ENCODE measurements at places on chromosomes 2 and 18.
A peak's percentile ranks its signal among the peaks of the same experiment; 100 is the strongest.

GRCh38 chr2:136246086-136246669 lies 128.2 kb upstream of the CXCR4 start:
- DNase-seq: no peak

- no peak for DNase-seq
Measured at GRCh38 chr2:54955358-54956110, 94.7 kb downstream of the RTN4 start.

- DNase-seq: peak; percentile 80
Measured at GRCh38 chr2:174699993-174700766, 64.1 kb downstream of the CHRNA1 start.

DNA sequence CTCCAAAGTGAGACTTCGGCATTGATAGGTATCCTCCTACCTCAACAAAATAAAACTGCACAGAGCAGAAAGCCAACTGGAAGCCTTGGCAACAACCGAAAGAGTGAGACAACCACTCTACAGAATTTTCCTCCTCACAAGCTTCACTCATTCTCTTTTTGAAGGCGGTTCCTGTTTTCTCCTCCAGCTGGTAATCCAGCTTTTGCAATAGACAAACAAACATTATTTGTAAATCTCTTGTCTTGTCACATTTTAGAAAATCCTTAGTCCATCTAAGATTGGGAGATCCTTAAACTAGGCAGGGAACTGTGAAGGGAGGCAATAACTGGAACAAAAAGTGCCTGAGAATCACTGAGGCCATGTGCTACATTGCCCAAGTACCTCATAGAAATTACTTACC lies 332.4 kb downstream of the BCL11A start:
- no peak for DNase-seq

DNA sequence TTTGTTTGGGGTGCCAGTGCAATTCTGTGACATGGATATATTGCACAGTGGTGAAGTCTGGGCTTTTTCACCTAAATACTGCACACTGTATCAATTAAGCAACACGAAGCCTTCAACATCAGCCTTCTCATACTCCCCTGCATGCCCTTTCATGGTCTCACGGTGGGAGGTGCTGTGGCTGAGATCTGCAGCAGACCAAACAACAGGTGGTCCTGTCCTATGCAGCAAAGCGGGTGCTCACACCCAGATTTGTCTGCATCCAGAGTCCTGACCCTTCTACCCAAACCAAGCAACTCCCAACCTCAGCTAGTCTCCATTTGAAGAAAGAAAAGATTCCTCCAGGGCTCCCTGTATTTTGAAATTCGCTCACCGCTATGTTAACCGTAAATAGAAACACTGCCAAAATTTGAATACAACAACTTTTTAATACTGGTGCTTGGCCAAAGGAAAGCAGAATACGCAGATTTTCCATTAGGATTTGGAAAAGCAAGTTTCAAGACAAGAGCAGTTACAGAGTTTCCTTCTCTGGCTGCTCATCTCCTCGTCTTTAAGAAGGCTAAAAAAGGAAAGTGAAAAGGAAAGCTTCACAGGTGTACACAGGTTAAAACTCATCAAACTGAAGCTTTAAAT lies 34.9 kb downstream of the FAM168B start:
- no peak for DNase-seq

DNA sequence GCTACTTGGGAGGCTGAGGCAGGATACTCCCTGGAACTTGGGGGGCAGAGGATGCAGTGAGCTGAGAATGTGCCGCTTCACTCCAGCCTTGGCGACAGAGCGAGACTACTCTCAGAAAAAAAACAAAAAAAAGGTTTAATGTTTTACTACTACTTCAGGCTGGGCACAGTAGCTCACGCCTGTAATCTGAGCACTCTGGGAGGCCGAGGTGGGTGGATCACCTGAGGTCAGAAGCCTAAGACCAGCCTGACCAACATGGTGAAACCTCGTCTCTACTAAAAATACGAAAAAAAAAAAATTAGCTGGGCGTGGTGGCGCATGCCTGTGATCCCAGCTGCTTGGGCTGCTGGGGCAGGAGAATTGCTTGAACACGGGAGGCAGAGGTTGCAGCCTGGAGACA lies 75.7 kb upstream of the ATIC start:
- DNase-seq: no peak

GRCh38 chr2:36597532-36598377 lies at the start of gene FEZ2:
Gene FEZ2 (minus strand): TSS chr2:36598168. CDS start chr2:36598142, 26 bp downstream.
- peak; percentile 35 for DNase-seq

- DNase-seq: no peak
Measured at GRCh38 chr2:150688016-150688415, 200.5 kb upstream of the RND3 start.

- no peak for DNase-seq
Measured at GRCh38 chr18:49491534-49491856, 4.5 kb upstream of the C18orf32 start.

DNA sequence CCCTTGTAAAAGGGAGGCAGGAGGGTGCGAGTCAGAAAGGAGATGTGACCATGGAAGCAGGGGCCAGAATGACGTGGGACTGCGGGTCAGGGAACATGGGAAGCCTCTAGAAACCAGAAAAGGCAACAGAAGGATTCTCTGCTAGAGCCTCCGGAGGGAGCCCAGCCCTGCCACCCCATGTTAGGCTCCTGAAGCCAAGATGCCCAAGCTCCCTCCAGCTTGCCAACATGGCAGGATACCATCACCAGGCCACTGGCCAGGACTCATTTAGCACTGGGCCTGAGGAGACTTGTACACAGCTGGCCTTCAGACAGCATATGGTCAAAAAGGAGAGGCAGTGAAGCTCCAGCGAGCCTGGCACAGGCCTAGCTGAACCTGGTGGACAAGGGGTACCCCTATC lies 5.6 kb downstream of the TMEM247 start:
- no peak for DNase-seq

DNA sequence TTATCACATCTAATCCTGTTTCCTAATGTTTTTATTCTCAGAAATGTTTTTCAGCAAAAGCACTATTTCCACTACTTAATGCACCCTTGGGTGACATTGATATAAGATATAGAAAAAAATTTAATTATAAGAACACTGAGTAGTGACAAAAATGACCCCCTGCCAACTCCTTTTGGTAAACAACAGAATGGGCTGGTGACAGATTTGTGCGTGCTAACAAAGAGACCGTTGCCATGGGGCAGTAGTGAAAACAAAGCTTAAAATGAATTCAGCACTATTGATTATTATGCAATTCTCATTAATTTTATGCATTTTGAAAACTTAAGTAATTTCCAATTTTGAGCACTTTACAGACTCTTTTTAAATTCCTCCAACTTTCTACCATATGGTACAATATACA lies 33.1 kb downstream of the RDH14 start:
- no peak for DNase-seq

- peak; percentile 92 for DNase-seq
Measured at GRCh38 chr2:51013079-51013932, 18.6 kb downstream of the NRXN1 start.

DNA sequence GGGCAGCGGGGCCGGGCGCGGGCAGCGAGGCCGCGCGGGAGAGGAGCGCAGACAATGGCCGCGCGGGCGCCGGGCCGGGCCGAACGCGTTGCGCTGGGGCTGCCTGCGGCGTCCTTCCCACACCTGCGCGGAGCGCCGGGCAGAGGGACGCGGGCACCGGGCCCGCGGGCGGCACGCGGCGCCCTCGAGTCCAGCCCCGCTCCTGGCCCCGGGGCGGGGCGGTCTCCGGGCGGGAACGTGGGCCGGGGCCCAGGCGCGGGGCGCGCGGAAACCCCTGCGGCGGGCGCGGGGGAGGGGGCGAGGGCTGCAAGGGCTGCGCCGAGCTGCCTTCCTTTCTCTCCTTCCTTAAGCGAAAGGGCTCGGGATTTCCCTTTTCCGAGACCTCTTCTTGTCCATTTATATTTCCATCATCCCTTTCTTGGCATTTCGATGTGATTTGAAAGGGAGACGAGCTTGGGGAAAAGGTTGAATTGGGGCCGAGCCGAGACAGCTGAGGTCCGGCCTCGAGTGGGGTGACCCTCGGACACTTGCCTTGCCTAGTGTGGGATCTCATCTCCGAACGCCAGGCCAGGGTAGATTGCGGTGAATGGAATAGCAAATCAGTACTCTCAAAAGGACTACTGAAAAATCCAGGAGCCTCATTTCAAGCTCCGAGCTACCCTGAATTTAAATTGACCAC lies 676 bp downstream of the KLHL23 start:
- DNase-seq: peak; percentile 31
